ENCODE measurements at places on chromosomes 7 and 10.

- peak; percentile 45 for DNase-seq
Measured at GRCh38 chr7:152462995-152463708, 27.3 kb upstream of the KMT2C start.

DNA sequence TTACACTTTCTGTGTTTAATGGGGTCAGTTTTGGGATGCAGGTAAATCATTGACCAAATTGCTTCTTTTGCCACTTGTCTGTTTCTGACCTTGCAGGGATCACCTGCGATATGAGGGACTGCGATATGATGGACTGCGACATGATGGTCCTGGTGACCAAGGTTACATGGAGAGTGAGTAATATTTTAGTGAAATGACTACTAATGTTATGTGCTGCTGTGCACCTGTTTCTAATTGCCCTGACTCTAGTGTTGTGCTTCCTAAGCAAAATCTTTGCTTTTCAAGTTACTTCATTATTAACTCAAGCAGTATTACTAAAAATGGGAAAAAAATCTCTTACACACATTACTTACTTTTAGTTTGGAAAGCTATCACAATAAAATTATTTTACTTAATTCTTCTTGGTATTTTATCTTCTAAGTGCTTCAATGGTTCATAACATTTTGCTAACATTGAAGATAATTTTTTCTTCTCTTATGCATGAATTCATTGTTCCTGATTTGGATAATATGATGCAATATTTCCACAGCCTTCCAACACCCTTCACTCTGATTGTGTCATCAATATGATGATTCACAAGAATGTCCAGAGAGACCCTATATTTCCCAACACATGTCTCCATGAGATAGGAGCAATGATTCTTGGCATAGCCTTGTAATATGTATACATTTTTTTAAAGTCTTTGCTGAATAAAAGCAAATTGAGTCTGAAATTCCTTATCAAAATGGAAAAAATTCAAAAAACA is 306.2 kb upstream of the AKR1E2 start:
- no peak for DNase-seq

- DNase-seq = no peak
Measured at GRCh38 chr10:51170518-51171245, 96.4 kb downstream of the PRKG1 start.

DNA sequence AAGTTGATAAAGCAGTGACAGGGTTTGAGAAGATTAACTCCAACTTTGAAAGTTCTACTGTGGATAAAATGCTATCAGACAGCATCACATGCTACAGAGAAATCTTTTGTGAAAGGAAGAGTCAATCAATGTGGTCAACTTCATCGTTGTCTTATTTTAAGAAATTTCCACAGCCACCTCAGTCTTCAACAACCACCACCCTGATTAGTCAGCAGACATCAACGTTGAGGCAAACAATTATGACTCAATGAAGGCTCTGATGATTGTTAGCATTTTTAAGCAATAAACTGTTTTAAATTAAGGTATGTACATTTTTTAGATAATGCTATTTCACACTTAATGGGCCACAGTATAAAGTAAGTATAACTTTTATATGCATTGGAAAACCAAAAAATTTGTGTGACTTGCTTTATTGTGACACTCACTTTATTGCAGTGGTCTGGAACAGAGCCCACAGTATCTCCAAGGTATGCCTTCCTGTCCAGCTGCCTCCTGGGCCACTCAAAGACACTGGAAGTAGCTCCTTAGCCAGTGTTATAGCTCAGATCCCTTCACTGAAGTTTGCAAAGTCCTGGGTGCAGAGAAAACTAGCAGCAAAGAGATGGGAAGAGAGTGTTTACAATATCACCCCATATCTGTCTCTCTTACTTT is 293.1 kb downstream of the ARHGAP12 start:
- DNase-seq = no peak
